CD4-positive, alpha-beta T cell treated with Interferon gamma for 1 hour (primary cell): ENCODE measurements at places on chromosomes 6 and 20.

DNA sequence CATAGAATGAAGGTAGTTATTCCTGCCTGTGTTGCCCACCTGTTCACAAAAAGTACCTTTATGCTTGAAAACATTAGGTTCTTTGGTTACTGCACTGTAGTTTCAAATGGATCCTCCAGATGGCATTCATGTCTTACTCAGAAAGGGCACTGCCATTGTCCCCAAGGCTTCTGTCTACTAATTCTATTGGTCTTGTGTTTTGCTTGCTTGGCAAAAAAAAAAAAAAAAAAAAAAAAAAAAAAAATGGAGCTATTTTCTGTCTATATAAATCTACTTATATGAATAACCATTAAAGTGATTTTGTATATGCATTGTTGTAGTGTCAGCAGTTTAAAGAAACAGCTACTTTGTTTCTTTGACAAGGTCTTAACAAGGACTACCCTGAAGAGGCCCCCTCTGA, 12.7 kb upstream of the EFHC1 start:
- no peak for DNase-seq

- no peak for DNase-seq
Measured at GRCh38 chr6:25303254-25303653, 24.1 kb downstream of the CARMIL1 start.

DNA sequence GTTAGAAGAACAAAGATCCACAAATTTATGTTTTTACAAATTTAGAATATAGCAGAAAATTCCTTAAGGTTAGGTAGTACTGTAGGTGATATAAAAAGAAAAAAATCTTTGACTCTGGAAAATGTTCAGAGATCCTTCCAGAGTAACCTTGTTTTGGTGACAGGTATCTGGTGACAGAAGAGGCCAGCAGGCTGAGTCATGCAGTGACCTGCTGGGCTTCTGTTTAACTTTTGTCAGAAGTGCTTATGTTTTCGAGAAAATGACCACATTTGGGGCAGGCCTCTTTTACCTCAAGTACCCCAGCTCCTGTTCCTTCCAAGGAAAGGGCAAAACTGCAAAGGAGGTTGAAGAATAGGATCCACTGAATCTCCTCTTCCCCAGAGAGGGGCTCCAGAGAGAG, 10.5 kb upstream of the CLDN20 start:
- no peak for DNase-seq

GRCh38 chr6:156464100-156464878, 312.9 kb upstream of the ARID1B start:
- no peak for DNase-seq

- DNase-seq, result no peak
Measured at GRCh38 chr20:15609921-15610320, 963.3 kb downstream of the KIF16B start.

DNA sequence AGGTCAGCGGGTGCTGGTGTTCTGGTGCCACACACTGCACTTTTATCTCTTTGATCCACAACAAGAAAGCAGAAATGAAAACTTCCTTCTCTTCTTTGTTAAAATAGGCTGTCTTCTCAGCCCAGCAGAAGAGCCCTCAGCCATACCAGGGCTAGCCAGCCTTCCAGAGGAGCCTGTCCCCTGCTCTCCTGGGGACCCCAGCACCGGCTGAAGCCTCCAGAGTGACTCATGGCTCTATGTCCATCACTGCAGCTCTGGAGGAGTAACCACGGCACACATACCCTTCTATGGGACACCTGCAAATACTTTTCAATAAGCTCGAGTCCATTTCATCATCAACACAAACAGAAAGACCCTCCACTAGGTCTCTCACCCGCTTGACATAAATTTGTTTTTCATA, 135.6 kb upstream of the CST7 start:
- DNase-seq, result no peak

DNA sequence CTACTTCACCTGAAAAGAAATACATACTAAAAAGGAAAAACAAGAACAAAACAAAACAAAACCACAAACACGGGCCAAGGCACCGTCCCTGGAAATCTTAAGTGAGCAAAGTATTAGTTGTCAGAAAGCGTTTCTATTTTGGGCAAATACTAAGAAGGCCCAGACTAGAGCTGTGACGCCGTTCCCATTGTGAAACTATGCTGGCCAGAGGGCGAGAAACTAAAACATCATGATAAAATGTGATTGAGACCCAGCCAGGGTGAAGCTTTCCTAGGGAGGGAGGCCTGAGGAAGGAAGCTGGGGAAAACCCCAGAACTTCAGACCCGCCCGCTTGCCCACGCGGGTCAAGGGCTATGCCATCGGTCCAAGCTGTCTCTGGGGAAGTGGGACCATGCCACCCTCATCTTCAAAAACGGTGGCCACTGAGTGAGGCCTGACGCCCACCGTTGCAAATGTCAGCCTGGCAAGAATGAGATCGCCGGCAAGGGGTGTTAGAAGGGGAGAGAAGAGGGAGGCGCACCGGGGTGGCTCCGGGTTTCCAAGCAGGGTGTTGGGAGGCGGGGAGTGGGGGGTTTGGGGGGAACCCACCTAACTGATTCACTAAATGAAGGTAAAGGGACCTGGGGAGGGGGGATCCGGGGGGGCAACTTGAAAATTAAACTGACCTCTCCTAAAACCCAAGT, 1950.9 kb upstream of the DEFB115 start:
- DNase-seq, result no peak

DNA sequence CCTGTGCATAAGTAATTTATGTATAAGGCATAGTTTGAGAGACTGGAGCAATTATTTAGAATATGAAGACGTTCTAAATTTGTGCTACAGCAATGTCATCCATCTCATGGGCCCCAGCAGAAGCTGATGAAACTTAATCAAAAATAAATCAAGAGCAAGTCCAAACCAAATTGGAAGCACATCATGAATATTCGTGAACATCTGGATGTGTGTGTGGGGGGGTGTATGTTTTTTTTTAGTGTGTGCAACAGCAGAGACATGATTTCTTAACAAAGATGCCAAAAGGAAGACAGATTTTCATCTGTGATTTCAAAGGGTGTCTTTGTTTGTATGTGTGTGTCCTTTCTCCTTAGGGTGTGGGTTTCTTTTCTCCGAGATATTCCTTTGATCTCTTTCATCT, 58.9 kb downstream of the SASH1 start:
- no peak for DNase-seq

GRCh38 chr6:39786649-39787048, 5.5 kb upstream of the DAAM2 start:
- DNase-seq, result no peak

DNA sequence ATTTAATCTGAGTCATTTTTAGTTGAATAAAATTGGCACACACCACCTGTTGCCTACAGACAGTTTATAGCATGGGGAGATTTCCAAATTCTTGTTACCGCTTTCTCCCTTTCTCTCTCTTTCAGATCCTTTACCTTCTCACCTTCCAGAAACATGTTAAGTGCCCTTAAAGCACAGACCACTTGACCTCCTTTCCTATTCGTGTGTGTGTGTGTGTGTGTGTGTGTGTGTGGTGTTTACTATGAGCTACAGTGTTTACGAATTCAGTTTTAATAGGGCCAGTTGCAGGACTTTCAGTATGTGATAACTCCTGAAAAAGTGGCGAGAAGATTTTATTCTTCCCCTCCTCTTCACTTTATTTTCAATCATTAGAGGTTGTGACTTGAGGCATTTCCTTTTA, 258.1 kb downstream of the BMP2 start:
- DNase-seq, result no peak

DNA sequence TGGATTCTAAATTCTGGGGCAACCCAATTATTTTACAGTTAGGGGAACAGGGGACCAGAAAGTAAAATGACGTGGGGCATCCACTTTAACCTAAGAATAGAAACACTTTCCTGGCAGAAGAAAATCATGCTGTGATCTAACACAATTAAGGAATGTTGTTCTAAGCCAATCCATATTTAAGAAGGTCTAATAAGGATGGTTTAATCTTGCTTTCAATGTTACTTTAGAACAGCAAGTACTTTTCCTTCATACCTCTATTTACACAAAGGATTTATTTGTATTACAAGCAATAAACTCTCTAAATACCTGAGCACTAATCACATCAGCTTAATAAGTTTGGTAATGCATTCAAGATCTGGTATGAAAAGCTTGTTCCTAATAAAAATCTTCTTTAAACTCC, 32.4 kb downstream of the SLC2A12 start:
- DNase-seq, result no peak

- DNase-seq, result no peak
Measured at GRCh38 chr6:132567566-132567965, 2.6 kb upstream of the TAAR6 start.

- DNase-seq, result no peak
Measured at GRCh38 chr6:102742028-102742427, 1348.5 kb downstream of the GRIK2 start.

- no peak for DNase-seq
Measured at GRCh38 chr6:149454346-149454848, 30.4 kb downstream of the ZC3H12D start.

DNA sequence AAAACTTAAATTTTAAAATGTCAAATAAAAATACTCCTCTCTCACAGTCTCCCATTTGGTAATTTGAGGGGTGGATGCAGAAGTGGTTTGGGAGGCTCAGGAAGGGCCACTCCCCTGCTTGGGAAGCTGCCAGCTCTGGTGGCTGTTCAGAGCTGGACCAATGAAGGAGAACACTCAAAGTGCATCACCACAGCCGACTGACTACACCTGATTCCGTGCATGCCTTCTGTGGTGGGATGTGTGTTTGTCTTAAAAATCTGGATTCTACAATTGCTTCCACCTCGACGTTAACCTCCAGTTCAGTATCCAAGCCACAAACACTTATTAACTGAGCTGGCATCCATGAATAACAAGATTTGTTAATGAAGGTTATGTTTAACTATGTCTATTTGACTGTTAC, 137.3 kb downstream of the FOXC1 start:
- DNase-seq, result no peak

DNA sequence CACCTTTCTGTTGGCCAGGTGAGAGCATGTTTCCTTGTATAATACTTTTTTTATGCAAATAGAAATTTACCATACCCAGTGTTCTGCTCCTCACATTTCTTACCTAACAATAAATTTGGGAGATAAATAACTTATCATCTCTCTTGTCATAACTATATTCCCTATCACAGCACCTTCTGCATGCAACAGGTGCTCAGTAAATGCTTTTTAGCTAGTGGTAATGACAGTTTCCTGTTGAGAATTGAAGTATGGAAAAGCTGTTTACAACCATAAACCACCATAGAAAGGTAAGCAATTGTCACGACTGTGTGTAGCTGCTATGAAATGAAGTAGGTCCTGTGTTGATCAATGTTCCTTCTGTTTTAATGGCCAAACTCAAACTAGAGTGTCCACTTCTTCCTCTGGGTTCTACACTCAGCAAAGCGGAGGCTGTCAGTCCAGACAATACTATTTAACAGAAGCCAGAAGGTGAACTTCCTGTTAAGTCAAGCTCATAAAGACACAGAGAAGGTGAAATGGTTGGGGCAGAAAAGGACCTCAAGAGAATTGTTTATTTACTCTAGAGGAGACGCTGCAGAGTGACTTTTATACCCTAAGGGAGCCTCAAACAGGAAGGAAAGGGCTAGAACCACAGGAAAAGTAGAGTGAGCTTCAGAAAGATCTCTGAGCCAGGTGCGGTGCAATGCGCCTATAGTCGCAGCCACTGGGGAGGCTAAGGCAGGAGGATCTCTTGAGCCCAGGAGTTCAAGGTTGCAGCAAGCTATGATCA, 84.0 kb upstream of the SLC22A16 start:
- no peak for DNase-seq

GRCh38 chr20:3728876-3729275, 3.6 kb upstream of the HSPA12B start:
- DNase-seq, result no peak

DNA sequence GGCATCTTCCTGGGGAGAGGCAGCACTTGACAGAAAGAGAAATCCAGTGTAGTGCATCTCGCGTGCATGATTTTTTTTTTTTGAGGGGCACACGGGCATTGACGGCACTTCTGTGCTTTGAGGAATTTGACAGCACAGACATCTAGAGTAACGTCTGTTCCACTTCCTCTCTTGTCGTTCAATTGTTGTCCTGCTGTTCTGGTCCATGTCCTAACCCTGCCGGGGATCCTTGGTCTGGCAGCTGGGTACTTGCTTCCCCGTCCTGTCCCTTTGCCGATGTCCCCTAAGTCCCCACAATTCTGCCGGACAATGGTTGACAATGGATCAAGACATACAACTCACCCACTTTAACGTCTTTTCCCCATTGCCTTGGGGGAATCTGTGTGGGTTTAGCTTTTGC, 46.0 kb upstream of the NAA20 start:
- no peak for DNase-seq

GRCh38 chr20:44035924-44036323, 121.3 kb downstream of the TOX2 start:
- no peak for DNase-seq

- no peak for DNase-seq
Measured at GRCh38 chr6:118128755-118129154, 221.7 kb downstream of the SLC35F1 start.

- DNase-seq, result no peak
Measured at GRCh38 chr6:108581237-108581931, 20.7 kb downstream of the FOXO3 start.

- no peak for DNase-seq
Measured at GRCh38 chr6:89792881-89793280, 26.7 kb downstream of the MDN1 start.

GRCh38 chr6:32643904-32644303, 6.7 kb downstream of the HLA-DQA1 start:
- DNase-seq, result no peak

DNA sequence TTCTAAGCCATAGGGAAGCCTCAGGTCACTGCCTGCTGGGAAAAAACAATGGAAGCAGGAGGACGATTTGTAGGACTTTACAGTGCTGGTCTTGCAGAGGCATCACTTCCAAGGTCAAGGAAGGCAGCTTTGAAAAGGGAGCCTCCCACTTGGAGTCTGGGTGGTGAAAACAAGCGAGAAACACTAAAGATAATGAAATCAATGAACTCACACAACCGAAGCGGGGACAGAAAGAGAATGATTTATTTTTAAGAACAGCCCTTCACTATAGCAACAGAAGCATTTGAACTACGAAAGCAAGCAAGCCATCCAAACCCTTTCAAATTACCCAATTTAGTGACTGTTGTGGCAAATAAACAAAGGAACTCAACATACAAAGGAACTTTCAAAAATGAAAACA, 227.5 kb downstream of the THBS2 start:
- DNase-seq, result no peak

DNA sequence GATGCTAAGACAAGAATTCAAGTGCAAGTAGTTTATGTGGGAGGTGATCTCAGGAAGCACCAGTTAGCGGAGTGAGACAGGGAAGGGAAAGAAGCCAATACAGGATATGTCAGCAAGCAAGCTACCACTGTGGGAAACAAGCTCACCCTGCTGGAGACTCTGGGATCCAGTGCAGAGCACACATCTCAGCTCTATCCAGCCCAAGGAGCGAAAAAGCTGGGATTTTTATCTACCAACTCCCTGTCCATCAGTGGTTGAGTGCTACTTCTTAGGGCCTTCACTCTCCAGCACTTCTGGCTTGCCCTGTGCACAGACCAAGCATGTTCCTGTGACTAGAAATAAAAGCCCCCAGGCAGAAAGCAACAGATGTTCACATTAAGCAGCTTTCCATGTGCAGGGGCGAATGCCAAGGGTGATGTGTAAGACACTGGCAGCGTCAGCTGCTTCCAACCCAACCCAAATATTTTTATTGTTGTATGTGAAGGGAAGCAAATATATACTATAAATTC, 10.8 kb upstream of the RNF24 start:
- DNase-seq, result no peak

GRCh38 chr6:4687989-4688947, 87.9 kb upstream of the CDYL start:
- peak; percentile 12 for DNase-seq
